ENCODE measurements at places on chromosomes 1 and 21.

DNA sequence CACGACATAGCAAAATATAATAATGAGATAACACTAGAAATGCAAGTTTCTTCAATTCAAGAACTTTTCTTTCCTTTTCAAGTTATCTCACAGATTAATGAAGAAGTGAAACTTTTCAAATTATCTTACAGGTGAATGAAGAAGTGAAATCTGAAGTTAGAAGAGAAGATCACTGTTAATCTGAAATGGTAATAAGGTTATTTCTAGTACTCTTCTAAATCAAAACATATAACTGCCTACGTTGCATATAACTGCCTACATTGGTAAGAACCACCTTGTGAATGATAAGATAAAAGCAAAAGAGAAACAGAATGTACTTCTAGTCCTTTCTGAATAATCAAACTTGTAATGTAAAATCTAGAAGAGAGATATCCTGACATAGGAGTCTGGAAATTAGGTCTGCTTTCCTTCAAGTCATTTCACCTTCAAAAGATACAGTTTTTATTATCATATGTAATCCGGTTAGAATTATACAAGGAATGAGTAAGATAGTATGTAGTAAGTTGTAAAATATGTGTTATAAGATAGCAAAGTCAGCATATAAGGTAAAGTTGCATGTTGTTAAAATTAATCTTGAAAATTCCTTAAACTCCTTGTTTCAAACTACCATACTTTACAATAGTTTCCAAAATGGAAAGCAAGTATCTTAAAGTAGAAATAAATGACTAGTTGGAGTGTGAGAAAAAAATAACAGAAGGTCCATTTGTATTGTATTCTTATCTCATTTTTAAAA is 522.4 kb upstream of the ZRANB2 start:
- no peak for DNase-seq

DNA sequence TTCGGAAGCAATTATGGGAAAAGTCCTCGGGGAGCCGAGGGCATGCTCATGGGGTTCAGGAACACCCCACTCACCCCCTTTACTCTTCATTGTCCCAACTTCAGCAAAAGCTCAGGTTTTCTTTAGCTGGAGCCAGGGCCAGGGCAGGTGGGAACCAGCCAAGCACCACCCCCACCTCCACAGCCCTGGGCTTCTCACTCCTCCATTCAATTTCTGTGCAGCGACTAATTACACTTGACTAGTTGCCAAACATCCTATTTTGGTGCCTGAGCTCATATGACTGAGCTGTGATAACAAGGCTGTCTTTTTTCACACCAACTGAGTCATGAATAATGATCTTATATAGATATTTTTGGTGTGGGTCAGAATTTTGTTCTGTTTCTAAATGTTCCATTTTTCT is 257.2 kb upstream of the AJAP1 start:
- no peak for DNase-seq

- DNase-seq: no peak
Observed at GRCh38 chr1:205122489-205122882, 708 bp upstream of the RBBP5 start.

DNA sequence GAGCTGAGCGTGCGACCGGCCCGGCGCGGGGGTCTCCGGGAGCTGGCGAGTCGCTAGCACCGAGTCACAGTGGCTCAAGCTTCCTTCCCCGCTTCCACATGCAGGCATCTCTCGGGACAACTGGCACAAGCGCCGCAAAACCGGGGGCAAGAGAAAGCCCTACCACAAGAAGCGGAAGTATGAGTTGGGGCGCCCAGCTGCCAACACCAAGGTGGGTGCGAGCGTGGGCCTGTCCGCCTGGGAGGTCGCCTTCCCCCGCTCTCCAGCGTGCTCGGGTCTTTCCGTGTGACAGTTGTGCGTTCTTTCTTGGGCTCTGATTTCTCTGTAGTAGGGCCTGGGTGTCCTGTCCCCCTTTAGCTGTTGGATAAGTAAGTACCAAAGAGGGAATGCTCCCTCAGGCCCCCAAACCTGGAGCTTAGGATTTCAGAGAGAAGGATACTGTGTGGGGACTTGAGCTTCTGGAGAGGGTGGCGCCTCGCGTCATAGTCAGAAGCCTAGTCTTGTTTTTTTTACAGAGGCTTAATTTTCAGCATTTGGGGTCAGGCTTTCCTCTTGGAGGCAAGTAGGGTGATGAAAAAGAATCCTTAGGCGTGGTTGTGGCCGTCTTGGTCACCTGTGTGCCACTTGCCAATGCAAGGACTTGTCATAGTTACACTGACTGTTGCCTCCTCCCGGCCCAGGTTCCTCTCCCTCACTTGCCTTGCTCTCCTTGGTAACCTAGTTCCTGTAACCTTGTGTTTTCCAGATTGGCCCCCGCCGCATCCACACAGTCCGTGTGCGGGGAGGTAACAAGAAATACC is 790 bp downstream of the RPS8 start:
- no peak for DNase-seq

DNA sequence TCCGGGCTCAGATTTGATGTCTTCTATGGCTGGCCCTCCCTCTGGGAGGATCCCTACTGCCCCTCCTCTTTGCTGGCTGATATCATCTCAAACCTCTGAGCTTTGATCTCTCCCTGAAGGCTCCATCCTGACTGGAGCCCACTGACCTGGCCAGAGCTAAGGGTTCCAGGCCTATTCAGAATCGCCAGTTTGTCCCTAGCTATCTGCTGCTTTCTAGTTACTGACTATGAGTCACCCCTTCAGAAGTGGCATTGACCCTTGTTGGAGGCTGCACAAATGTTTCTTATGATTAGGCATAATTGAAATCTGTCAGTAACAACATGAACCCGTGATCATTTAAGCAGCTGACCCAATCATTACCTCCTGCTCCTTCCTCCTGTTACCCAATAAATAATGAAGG is 87.1 kb downstream of the ABCA4 start:
- no peak for DNase-seq

GRCh38 chr1:68969441-68969840 is 472.6 kb upstream of the DEPDC1 start:
- no peak for DNase-seq

- DNase-seq: no peak
Observed at GRCh38 chr1:170985406-170985805, 50.1 kb downstream of the MROH9 start.

GRCh38 chr1:33255347-33256220 is 708 bp upstream of the ZNF362 start:
- DNase-seq: peak; percentile 55

DNA sequence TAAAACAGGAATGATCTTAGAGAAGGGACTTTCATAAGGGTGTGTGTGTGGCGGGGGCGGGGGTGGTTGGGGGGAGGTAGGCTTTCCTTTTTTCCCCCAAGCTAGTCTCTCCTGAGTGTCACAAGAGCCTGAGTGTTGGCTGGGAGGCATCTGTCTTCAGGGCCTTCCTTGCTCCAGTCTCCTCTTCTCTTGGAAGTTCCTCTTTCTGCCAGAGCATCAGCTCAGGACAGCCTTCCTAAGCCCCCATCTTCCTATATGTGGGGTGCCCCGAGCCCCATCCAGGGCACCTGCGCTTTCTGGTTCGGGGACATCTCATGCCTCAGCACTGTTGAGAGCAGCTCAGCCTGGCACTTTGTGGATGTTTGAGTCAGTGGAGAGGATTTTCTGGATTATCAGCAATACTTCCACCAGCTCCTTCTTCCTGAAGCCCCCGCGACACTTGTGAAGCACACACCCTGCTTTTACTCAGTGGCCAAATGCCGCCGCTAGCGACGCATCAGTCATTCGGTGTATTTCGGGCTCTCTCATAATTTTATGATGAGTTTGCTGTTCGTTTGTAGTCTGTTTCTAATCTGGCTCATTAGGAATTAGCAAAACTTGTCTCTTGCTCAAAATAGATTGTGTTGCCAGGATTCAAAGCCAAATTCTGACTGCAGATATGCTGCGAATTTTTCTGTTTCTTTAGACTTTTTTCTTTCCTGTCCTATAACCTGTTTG is 61.7 kb downstream of the GALNT2 start:
- no peak for DNase-seq

GRCh38 chr1:68516066-68516465 is 19.2 kb upstream of the DEPDC1 start:
- DNase-seq: no peak

GRCh38 chr1:212353181-212353580 is 61.5 kb downstream of the PACC1 start:
- no peak for DNase-seq

GRCh38 chr1:17437260-17437579 is 2.3 kb downstream of the RCC2 start:
- no peak for DNase-seq

DNA sequence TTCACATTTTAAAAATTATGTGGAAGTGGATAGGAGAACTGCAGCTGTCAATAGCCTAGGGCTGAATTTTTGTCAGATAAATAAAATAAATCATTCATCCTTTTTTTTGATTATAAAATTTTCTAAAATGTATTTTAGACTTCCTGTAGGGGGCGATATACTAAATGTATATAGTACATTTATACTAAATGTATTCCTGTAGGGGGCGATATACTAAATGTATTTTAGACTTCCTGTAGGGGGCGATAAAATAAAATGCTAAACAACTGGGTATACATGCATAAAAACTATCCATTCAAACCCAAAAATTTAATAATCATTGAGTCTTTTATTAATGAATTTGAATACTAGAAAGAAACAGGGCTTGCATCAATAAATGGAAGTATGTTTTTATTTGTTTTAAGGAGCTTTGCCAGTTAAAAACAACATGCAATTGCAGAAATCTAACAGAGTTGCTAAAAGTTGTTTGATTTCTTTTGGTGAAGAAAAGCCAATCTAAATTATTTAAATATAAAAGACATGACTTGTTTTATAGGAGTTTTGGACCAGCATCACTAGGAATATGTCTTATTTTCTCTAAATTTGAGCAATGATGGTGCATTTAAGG is 31.4 kb downstream of the CLCA1 start:
- peak; percentile 8 for DNase-seq

- DNase-seq: no peak
Observed at GRCh38 chr1:87844251-87844650, 515.6 kb downstream of the LMO4 start.

DNA sequence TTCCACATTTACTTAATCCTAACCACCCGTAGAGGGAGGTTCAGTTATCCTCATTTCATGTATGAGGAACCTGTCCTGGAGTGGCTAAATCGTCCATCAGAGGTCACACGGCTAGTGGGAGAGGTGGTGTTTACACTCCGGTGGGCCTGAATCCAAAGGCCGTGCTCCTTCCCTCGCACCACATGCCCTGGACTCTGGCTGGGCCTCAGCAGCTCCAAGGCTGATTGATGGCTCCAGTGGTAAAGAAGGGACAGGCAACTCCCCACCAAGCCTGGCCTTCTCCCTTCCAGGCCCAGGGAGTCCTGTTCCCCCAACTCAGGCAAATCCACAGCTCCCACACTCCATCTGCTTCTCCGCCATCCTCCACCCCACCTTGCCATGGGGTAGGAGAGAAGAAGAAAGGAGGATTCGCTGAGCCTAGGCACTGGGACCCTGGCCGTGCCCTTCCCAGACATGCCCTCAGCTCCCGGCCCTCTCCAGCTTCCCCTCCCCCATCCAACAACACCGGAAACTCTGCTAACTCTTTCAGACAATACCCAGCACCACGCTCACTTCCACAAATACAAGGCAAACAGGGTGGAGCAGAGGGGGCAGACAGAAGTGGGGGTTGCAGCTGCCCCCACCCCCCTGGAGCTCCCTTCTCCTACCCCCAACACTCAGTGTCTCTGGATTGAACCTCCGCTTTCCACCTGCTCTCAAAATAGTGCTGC is 10.9 kb downstream of the ARHGEF2 start:
- DNase-seq: no peak

- DNase-seq: peak; percentile 50
Observed at GRCh38 chr1:173202424-173203145, 4.5 kb downstream of the TNFSF4 start.

DNA sequence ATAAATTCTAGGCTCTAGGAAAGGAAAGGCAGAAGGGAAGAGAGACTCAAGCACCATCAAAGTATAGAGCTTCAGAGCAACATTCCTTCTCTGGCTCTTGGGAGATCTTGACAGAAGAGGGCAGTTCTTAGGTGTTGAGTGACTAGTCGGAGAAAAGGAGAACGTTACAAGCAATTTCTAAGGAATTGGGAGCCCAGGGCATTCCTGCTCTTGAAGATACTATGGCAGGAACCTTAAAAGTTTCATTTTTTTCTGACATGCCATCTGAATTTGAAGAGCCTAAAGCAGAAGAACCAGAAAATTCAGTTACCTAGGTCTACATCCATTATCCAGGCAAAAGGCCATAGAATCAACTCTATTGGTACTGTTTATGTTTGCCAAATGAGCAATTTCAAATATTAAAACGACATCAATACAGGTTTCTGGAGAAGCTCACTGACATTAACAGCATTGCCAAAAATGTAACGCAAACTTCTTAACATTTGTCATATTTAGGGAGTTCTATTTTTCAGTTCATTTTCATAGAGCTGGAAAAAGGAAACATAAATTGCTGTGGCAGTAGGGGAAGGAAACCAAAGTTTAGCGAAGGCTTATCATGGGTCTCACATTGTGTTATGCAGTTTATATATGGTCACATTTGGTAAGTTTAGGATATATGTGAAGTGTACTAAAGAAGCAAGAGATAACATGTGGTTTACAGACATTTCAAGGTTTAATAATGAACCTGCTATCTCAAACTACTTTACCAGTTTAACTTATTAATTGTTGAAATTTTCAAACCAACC is 210.1 kb upstream of the NRIP1 start:
- no peak for DNase-seq

- DNase-seq: no peak
Observed at GRCh38 chr1:1827089-1827848, 49.0 kb upstream of the NADK start.

DNA sequence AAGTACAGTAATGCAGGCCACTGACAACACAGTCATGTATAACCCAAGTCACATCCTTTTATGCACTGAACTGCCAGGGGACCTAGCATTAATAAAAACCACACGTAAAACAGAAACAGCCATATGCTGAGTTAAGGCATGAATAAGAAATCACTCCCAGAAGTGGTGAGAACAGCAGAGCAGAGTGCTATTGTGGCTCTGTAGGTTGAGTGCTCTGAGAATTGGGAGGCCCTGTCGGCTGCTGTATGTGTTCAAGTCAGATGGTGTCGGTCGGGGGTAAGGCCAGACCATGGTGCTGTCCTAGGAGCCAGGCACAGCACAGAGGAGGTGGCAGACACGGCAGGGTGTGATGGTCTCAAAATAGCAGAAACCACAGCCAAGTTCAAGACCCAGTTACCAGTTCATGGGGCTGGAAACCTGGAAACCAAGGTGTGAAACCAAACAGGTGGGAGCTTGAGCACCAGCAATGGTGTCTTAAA is 126.6 kb upstream of the COA6 start:
- DNase-seq: no peak

DNA sequence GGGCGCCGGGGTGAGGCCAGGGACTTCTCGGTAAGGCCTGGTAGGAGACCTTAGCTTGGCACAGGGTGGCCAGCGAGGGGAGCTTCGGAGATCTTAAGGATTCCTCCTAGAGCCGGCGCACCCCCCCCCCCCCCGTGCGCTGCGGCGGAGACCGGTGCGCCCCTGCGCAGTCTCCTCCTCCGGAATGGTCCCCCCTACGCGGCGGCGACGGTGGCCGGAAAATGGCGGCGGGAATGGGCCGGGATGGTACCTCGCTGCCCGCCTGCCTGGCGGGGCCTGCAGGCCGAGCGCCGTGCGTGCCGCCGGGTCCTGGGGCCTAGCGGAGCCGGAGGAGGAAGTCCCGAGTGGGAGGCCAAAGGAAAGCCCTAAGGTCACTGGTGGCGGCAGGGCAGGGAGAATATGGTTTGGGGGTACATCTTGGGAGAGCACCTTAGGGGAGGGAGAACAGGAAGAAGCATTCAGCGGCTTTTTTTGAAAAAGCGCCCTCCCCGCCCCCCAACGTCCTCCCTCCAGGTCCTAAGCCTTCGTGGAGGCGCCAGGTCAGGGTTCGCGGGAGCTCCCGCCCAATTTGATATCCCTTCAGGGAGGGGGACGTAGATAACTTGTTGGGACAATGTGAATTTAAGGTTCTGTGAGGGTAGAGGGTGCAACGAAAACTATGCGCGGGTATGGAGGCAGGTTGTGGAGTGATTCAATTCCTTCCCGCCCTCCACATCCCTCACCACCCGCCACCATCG is 429 bp downstream of the SRRM1 start:
- DNase-seq: peak; percentile 10
